ENCODE measurements at places on chromosomes 7 and 10.

DNA sequence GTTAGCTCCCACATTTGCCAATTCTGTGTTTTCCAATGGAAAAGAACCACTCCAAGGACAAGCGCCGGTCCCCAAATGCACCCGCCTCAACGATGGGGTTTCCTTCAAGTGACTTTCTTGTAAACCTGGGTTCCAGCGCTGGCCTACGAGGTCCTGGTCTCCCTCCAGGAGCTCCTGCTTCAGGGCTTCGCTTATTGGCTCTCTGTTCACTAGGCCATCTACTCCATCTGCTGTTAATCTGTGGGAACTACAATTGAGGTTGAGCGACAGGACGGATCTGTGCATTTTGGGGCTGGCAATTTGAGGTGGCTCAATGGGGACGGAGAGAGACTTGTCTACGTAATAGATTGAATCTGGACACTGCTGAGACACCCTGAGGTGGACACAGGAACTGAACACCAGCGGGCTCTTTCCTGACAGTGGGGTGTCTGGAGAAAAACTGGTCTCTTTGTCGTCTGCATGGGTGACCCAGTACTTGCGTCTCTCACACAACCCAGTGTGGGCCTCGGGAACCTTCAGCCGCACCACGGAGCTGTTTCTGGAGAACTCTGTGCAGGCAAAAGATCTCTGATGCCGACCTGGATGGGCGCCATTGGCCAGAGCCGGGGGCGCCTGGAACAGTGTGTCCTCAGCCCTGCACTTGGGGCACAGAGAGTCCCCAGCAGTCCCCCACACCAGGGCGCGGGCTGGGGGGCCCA is 115.9 kb upstream of the ADAM12 start:
- DNase-seq = no peak

DNA sequence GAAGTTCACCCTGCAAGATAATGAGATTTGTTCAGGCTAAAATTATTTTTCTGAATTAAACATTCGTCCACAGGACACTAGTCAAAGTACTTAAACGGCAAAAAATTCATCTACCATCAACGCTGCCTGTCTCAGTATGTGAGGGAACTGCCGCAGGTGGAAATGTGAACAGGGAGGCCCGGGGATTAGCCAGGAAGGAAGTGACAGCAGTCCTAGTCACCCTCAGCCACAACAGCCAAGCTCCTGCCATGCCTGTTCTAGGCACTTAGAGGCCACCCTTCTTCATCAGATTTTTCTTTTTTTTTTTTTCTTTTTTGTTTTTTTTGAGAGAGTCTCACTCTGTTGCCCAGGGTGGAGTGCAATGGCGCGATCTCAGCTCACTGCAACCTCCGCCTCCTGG is 9.4 kb downstream of the NUDT5 start:
- no peak for DNase-seq

DNA sequence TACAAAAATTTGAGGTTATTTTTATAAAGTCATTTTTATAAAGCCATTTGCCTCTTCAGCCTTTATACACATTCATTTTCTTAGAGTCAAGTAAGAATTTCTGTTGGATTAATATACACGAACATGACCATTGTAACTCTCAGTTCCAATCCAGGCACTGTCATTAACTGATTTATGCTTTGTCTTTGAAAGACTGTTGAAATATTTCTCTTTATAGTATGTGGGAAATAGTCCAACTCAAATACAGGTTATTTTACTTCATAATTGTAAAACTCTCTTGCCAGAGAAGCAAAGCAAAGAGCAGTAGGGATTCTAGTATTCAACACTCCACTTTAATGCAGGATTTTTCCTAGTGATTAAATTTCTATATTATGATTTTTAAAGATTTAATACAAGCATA is 36.5 kb upstream of the PAPSS2 start:
- no peak for DNase-seq

DNA sequence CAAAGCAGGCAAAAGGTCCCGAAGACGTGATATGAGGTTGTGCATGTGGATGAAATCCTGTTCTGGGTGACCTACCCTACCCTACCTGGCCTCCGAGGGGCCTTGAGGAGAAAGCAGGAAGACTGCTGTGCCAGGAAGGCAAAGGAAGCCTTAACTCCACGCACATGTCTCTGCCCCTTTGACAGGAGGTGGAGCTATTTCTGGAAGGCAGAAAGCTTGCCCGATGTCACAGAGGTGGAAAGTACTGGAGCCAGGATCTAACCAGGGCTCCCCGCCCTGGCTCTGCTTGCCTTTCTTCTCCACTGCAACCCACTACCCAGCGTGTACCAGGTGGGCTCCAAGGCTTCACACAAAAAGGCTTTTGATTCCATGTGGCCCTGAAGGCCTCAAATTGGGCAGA is 66.4 kb upstream of the DDC start:
- DNase-seq = no peak

- DNase-seq = no peak
Measured at GRCh38 chr7:66502230-66503035, 126.2 kb upstream of the KCTD7 start.

GRCh38 chr10:106114656-106115186 is 1049.8 kb downstream of the SORCS1 start:
- no peak for DNase-seq

- DNase-seq = no peak
Measured at GRCh38 chr10:114486938-114487814, 82.9 kb upstream of the AFAP1L2 start.

GRCh38 chr7:132933072-132933458 is 148.8 kb downstream of the CHCHD3 start:
- no peak for DNase-seq

DNA sequence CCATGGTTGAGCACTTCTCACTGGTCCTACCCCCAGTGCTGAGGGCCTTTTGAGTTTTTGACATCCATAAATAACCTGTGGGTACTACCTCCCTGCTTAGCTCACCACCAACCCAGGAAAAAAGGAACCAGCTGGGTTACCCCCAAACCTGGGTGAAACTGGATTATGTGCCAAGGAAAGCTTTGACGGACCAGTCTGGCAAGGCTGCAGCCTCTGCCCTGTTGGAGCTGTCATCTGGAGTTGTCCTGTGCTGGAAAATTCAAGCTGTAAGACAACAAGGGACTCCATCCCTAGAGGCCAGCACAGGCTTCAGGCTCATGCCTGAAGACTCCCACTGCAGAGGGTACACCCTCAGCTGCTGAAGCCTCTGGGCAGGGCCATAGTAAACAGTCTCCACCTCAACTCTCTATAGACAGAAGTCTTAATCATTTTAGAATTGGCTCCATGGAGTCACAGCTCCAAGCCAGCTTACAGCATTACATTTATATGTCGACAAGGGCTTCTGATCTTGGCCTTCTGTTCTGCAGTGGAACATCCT is 115.5 kb upstream of the AFAP1L2 start:
- DNase-seq = no peak

GRCh38 chr10:81820418-81820817 is 54.6 kb upstream of the NRG3 start:
- no peak for DNase-seq

DNA sequence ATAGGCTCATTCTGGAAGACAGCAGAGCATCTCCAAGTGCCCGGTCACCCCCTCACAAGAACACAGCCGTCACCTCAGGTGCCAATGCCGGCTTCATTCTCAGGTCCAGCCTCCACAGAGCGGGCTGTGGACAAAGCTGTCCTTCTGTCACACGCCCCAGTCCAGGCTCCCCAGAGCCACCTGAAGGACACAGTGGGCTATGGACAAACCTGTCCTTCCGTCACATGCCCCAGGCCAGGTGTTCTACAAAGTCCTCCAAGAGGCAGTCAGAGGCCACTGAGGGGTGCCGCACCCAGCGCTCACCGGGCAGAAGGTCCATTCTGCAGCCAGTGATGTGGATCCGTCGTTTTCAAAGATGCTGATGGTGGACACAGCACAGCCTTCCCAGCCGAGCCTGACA is 173.2 kb upstream of the PPP2R2D start:
- DNase-seq = no peak
